Left colon (tissue), 2 donors: ENCODE measurements at places on chromosomes 5 and 9. TPM values are rescaled to one million over a fixed set of nuclear protein-coding genes. Genes with fewer than 3 reads are reported as not detected.

- DNase-seq: no peak
These were observed 35.4 kb upstream of the TGFBI start for GRCh38 chr5:135993335-135993879.

- no peak for DNase-seq
These were observed 134.7 kb downstream of the FBN2 start for GRCh38 chr5:128403333-128403732.

DNA sequence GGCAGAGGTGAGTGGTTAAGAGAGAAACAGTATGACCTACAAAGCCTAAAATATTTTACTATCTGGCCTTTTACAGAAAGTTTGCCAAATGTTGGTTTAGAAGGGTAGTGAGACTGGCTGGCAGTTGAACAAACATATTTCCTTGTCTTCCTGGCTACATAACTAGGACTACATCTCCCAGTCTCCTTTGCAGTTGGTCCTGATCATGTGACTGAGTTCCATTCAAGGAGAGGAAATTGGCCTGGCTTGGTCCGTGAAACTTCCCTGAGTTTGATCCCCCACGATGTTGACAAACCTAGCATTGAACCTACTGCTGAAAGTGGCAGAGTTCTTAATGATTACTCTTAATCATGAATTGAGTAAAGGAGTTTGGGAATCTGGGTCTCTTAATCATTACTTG lies 280.8 kb downstream of the SLIT3 start:
- DNase-seq: no peak

DNA sequence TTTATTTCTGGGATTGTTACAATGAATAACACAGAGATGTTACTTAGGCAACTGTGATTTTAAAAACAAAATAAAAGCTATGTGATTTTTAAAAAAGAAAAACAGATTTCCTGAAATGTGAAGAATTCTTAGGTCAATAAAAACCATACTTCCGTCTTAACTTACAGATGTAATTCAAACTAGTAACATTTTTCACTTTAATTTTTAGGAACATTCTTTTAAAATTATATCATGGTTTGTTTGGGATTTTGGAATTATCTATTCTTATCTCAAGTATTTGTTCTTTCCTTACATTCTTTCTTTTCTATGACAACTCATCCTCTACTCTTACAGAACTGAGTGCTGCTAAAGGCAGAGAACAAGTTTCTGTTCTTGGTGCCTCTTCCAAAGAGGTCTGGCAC lies 159.5 kb downstream of the RAPGEF6 start:
- no peak for DNase-seq

Gene SLC36A2
- not detected for total RNA-seq

DNA sequence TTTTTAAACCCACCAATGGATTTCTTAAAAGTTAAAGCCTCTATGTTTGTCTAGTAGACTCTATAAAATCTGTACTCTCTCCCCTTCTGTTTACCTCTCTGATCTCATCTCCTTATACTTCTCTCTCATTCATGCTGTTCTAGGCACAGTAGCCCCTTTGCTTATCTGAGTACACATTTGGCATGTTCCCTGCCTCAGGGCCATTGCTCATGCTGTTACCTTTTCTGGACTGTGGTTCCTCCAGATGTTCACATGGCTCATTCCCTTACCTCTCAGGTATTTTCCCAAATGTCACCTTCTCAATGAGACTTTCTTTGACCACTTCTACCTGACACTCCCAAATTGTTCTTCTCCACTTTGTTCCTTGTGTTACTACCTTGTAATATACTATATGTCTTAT lies 176.1 kb downstream of the CWC27 start:
- no peak for DNase-seq

DNA sequence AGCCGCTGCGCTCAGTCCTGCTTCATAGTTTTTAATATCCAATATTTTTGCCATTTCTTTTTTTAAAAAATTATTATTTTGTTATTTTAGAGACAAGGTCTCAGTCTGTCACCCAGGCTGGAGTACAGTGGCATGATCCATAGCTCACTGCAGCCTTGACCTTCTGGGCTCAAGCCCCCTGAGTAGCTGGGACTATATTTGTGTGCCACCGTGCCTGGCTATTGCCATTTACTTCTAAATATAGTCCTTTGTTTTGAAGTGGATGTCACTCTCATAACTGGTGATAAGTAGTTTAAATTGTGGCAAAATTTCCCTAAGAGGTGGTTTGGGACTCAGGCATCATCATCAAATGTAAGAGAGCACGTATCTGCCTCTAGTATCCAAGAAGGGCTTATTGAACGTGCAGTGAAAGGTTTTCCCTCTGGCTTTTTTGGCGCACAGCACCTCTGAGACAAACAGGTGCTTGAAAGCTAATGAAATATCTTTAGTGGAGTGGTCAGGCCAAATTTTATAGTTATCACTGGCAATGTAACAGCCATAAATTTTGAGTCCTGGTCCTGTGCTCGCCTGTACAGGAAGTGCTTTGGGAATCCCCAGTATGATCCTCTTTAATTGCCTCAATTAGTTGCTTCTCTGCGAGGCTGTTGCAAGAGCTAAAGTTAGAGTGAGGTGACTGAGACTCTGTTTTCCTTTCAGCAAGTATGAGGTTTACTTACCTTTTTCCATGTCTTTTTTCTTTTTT lies 14.8 kb downstream of the STXBP1 start:
- no peak for DNase-seq

DNA sequence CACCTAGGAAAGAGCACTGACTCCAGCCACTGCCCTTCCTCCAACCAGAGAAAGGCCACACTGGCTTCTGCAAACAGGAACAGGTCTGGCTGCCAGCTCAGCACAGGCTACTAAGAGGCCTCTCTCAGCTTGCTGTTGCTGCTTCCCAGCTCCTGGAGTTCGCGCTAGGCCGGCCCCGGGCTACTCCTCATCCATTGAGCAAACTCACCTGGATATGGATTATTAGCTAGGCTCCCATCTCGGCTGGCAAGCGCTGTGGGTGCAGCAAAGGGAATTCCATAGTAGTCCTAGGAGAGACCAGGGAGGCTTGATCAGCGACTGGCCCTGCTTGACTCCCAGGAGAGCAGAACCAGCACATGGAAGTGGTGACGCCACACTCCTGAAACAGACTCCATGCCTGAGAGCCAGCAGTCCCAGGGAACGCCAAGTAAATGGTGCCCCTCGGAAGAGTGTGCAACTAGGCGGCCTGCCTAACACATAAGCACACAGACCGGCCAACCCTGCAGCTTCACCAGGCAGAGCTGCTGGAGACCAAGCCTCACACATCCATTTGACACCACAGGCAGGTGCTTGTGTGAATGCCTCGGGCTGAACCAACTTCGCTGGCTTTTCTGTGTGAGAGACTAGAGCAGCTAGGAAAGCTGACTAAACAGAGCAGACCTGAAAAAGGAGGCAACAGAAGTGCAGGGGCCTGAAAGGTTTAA lies 107.2 kb downstream of the UBE2R2 start:
- DNase-seq: no peak

GRCh38 chr5:178291969-178292825 lies 59.6 kb upstream of the PHYKPL start:
- no peak for DNase-seq

DNA sequence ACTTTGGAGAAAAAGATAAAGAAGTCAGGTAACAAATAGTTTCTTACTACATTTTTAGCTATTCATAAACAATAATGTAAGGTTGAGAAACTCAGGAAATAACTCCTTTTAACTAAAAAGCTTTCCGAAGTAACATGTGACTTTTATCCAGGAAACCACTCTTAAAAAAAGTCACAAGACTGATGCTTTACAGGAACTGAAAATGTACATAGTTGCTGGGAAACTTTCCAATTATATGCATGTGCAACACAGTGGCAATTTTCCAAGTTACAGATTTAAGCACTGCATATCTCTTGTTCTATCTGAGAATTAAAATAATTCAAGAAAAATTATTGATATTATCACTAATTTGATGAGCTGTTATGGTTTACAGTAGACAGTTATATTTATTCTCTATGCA lies 105.2 kb downstream of the CDH10 start:
- DNase-seq: no peak

- DNase-seq: peak; percentile 41
These were observed 13.0 kb downstream of the RXRA start for GRCh38 chr9:134339183-134339806.

DNA sequence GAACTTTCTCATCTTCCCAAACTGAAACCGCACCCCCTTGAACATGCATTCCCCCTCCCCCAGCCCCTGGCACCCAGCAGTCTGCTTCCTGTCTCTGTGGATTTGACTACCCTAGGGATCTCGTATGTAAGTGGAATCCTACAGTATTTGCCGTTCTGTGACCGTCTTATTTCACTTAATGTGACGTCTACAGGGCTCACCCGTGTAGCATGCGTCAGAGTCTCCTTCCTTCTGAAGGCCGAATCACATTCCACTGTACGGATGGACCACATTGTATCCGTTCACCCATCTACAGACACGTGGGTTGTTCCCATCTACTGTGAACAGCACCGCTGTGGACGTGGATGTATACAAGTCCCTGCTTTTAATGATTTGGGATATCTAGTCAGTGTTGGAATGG lies 4.5 kb downstream of the PRRX2 start:
- DNase-seq: no peak

Gene RNF180
- total RNA-seq: 2.0 TPM

- DNase-seq: no peak
These were observed 413.8 kb upstream of the CD180 start for GRCh38 chr5:67610186-67610912.

Gene DEPDC1B
- 5.3 TPM for total RNA-seq

GRCh38 chr9:114503009-114503408 lies 2.3 kb downstream of the WHRN start:
- peak; percentile 23 for DNase-seq

Gene ROPN1L
- not detected for total RNA-seq

GRCh38 chr9:71826279-71826678 lies 58.0 kb upstream of the CEMIP2 start:
- no peak for DNase-seq

DNA sequence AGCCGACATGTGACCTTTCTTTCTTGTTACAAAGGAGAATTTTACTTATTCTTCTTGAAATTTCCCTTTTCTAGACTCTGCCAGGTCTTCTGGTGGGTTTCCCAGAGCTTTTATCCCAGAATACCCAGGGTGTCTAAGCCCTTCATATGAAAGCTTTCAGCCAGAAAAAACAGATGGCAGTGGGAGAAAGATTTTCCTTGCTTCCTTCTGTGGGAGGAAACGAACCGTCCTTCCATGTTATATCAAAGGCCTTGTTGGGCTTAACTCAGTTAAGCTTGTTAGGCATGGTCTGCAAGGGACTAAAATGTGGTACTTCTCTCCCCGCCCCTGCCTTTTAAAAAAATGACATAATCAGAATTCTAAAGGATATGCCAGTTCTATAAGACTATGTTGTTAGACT lies 47.5 kb downstream of the SPATA31D1 start:
- DNase-seq: no peak

- no peak for DNase-seq
These were observed 23.5 kb downstream of the RIGI start for GRCh38 chr9:32502464-32502863.

Gene ESM1
- total RNA-seq: not detected

Gene COQ4
- total RNA-seq: 51.1 TPM

GRCh38 chr9:106708475-106709146 lies 154.4 kb upstream of the ZNF462 start:
- DNase-seq: no peak

Gene ROR2
- total RNA-seq: 6.2 TPM

Gene FST
- total RNA-seq: 4.2 TPM

Gene PROP1
- not detected for total RNA-seq

GRCh38 chr5:172115541-172115982 lies 72.5 kb downstream of the STK10 start:
- no peak for DNase-seq
